ENCODE measurements at places on chromosomes 3 and 15. TPM values are rescaled to one million over a fixed set of nuclear protein-coding genes. Genes with fewer than 3 reads are reported as not detected.

Gene ARL14
- not detected for total RNA-seq

Gene DPPA2
- total RNA-seq = not detected

Gene C3orf52
- 6.5 TPM for total RNA-seq

GRCh38 chr3:146227486-146227885 lies 23.4 kb downstream of the PLSCR4 start:
- DNase-seq = no peak

DNA sequence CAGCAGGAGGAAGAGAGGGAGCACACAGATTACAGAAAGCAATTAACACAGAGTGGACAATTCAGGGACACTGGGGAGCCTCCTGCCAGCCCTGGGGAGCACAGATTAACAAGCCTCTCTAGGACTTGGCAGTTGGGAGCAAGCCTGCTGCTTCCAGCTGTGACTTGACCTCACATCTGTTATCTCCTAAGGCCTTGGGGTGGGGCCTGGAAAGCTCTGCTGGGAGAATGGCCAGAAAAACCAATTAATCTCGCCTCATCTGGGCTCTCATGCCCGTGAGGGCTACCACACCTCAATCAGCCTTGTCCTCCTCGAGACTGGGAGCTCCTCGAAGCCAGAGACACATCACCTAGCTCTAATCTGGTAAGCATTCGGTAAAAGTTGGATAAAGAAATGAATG lies 39.1 kb downstream of the SEMA5B start:
- no peak for DNase-seq

- DNase-seq = no peak
Observed at GRCh38 chr15:81312790-81313543, 11.0 kb downstream of the STARD5 start.
